Activated T-helper 1 cell treated with anti-CD3 and anti-CD28 coated beads, Interleukin-2, amount 50 U/mL, for 16 hours (primary cell): ENCODE measurements at places on chromosomes 12 and 14.

GRCh38 chr14:75822522-75823141, 159.2 kb downstream of the TGFB3 start:
- DNase-seq, result no peak

DNA sequence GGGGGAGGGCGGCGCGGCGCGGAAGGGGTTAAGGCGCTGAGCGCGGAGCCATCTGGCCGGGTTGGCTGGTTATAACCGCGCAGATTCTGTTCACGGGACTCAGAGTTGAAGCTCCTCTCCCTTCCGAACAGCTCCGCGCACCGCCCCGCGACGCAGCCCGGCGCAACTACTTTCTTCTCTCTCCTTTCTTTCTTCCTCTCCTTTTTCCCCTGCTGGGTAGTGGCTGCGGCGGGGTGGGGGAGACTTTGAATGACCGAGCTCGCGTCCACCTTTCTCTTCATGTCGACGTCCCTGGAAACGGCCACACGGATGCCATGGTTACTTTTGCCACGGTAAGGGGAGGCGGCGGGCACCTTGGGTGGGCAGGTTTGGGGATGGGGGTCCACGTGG, at the start of gene NTF3:
Gene NTF3, plus strand, starts transcription at position 98 of the 390 bp plus-strand sequence. Its CDS starts 217 bp downstream, at position 315.
- no peak for DNase-seq

DNA sequence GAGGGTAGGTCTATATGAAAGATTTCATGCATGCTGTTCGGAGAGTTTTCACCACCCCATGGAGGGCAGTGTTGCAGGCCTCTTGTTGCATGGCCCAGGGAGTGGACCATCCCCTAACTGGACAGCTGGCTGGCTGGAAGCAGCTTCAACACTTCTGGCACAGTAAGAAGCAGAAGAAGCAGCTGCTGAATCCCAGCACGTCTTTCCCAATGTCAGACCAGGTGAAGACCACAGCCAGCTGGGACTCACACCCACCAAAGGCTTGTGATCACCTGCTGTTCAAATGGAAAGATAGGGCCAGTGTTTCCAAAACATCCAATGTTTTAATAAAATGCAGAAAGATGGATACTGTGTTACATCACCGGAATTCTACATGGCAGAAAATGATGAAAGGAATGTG, 1423.6 kb downstream of the AACS start:
- DNase-seq, result no peak

DNA sequence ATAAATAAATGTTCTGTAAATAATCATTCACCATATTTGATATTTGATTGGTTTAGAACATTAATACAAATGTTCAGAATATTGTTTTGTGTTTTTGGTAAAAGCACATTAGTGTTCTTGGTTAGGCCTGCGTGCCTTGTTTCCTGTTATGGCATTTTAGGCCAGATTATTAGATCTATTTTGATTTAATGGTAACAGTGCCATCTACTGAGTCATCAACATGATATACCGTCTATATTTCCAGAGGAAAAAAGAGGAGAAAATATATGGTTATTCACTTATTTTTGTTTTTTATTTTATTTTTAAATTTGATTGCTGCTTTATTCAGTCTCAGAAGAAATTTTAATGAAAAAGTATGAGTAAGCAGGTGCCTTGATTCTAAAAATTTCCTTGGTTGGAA, 60.3 kb downstream of the GPHN start:
- DNase-seq, result no peak

GRCh38 chr12:99157946-99158345, 489.6 kb upstream of the GARIN6 start:
- no peak for DNase-seq

DNA sequence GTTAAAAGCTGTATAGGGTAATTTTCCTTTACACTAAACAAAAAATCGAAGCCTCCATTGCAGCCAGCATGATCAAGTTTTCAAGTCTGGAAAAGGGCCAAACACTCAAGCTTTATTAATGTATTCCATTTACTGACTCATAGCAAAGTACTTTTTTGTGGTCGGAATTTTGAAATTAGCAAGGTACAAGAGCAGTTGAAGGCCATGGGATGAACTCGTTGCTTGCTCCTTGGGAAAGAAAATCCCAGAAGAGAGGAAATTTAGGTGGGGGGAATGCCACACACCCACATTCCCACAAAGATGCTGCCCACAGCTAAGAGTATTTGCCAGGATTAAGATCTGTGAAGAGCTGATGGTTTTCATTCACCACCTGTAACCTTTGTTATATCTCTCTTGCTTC, 333.7 kb downstream of the EGLN3 start:
- DNase-seq, result no peak

GRCh38 chr14:99685151-99685591, 1.1 kb downstream of the CYP46A1 start:
- no peak for DNase-seq

DNA sequence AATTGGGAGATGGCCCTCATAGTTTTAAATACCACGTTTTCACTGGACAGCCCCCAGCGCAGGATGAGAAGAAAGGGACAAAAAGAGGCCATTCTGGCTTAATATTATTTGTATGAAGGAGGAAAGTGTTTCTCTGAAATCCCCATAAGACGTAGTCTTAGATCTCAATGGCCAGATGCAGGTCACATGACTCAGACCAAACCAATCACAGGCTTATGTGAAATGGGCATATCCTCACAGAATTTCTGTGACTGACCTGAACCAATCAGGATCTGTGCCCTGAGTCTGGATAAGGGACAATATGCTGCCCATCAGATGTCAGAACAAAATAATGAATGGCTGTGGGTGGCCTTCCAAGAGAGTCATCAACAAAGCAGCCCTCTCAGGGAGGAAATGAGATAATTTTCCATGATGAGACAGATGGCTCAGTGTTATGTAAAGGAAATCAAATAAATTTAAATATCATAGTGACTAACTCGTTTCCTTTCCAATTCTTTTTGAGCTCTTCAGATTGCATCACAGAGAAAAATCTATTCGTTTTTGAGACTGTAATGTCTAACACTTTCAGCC, 1009.5 kb upstream of the TMEM132C start:
- no peak for DNase-seq

GRCh38 chr12:111268738-111269572, 99.9 kb downstream of the PHETA1 start:
- no peak for DNase-seq
